ENCODE measurements at places on chromosomes 6 and 20. TPM values are rescaled to one million over a fixed set of nuclear protein-coding genes. Genes with fewer than 3 reads are reported as not detected.
A peak's percentile ranks its signal among the peaks of the same experiment; 100 is the strongest.

- H3K36me3 ChIP-seq: no peaks in the 10 kb centered on the region
- DNase-seq: no peak
- peaks cover 26% of the 10 kb centered on the region for H3K27me3 ChIP-seq
- no peak overlapping the region for H3K4me3 ChIP-seq
- H3K27ac ChIP-seq: no peak overlapping the region
- H3K4me1 ChIP-seq: peaks cover 2% of the 10 kb centered on the region
Measured at GRCh38 chr6:88171312-88171711, 5.2 kb upstream of the CNR1 start.

GRCh38 chr6:136067731-136068341 lies 182.3 kb downstream of the MTFR2 start:
- H3K4me3 ChIP-seq: no peak overlapping the region
- DNase-seq: no peak
- H3K4me1 ChIP-seq: no peaks in the 10 kb centered on the region
- no peaks in the 10 kb centered on the region for H3K27me3 ChIP-seq
- H3K27ac ChIP-seq: no peak overlapping the region
- H3K36me3 ChIP-seq: no peaks in the 10 kb centered on the region

MRPS18B gene
- 24.9 TPM for total RNA-seq

DNA sequence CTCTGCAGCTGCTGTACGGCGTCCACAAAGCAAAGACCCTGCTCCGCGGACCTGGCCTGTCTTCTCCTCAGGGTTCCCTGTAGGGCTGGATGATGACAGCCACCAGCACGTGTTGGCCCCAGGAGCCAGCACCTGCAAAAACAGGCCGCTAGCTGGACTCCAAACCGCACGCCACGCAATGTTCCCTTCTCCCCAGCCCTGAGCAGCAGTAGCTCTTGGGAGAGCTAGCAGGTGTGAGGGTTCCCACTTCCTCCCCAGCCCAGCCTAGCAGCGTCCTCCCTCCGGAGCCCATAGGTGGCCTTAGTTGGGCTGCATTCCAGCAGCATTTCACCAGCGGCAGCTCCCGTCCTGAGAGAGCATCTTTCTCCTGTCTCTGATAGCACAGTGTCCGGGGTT lies 42.3 kb downstream of the DACT2 start:
- DNase-seq: no peak
- H3K4me1 ChIP-seq: peaks cover 12% of the 10 kb centered on the region
- H3K27ac ChIP-seq: no peak overlapping the region
- no peaks in the 10 kb centered on the region for H3K36me3 ChIP-seq
- no peak overlapping the region for H3K4me3 ChIP-seq

MEP1A gene
- total RNA-seq: 0.06 TPM

DNA sequence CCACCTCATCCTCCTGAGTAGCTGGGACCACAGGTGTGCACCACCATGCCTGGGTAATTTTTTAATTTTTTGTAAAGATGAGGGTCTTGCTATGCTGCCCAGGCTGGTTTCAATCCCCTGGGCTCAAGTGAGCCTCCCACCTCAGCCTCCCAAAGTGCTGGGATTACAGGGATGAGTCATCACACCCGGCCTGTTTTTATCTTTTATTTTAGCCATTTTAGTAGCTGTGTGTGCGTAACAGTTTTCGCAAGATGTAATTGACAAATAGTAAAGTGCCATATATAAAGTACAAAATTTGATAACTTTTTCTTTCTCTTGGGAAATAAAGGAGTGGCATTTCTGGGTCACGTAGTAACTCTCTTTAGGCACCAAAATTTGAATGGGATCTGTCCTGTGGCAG lies 21.4 kb downstream of the SNAI1 start:
- no peak overlapping the region for H3K27ac ChIP-seq
- H3K36me3 ChIP-seq: no peaks in the 10 kb centered on the region
- H3K4me3 ChIP-seq: no peak overlapping the region

GRCh38 chr20:37559312-37560027 lies 31.8 kb upstream of the BLCAP start:
- no peaks in the 10 kb centered on the region for H3K4me1 ChIP-seq
- no peaks in the 10 kb centered on the region for H3K27me3 ChIP-seq
- no peak overlapping the region for H3K4me3 ChIP-seq
- no peak overlapping the region for H3K27ac ChIP-seq

DNA sequence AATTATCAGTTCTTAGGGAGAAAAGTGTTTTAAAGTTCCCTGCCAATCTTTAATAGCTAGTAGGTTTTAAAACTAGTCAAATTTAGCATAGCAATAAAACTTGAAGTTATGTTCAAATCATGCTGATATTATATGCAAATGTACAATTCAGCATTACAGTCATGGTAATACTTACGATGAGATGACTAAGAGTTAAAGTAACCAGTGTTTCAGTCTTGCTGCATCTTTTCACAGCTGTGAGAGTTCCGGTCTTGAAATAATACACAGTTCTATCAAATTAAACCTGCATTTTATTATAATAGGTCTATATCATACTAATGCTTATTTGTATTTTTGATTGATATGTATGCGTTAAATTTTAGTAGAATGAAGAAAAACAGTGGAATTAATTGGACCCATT lies 26.1 kb downstream of the POPDC3 start:
- no peaks in the 10 kb centered on the region for H3K27me3 ChIP-seq
- no peak overlapping the region for H3K4me3 ChIP-seq
- H3K4me1 ChIP-seq: no peaks in the 10 kb centered on the region
- no peak for DNase-seq
- H3K27ac ChIP-seq: no peak overlapping the region

GRCh38 chr6:37502703-37503291 lies 3.1 kb upstream of the CCDC167 start:
- no peak for DNase-seq
- no peaks in the 10 kb centered on the region for H3K36me3 ChIP-seq
- no peak overlapping the region for H3K4me3 ChIP-seq
- H3K27ac ChIP-seq: peak overlapping the region; percentile 26
- no peaks in the 10 kb centered on the region for H3K27me3 ChIP-seq

GRCh38 chr6:7139835-7140470 lies 32.2 kb downstream of the RREB1 start:
- H3K4me3 ChIP-seq: no peak overlapping the region
- H3K4me1 ChIP-seq: peaks cover 51% of the 10 kb centered on the region
- H3K27me3 ChIP-seq: no peaks in the 10 kb centered on the region
- H3K36me3 ChIP-seq: no peaks in the 10 kb centered on the region
- DNase-seq: no peak
- peak overlapping the region; percentile 95 for H3K27ac ChIP-seq

GRCh38 chr6:811831-812230 lies 118.9 kb upstream of the EXOC2 start:
- no peaks in the 10 kb centered on the region for H3K4me1 ChIP-seq
- peak; percentile 35 for DNase-seq
- no peak overlapping the region for H3K27ac ChIP-seq

DNA sequence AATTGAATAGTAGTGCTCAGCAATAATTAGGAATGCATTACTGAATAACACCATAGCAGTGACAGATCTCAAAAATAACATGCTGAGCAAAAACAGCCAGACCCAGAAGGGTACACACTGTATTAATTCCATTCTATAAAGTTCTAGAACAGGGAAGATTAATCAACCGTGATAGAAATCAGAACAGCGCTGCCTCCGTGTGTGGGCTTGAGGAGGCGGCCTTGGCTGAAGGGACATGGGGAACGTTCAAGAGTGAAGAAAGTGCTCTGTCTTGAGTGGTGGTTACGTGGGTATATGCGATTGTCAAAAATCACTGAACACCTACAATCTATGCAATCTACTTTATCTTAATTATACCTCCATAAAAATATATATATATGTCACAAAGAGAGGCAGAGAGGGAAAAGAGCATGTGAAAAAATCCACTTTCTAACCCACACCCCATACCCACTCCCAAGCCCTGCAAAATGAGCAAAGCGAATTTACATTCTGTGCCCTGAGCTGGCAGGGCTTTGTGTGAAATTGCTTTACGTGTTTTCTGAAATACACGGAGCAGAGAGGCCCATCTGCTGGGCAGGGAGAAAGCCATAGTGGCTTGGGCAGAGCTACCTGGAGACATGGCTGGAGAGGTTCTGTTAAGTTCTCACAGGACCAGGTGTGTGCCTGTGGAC lies 74.4 kb downstream of the NFATC2 start:
- H3K27ac ChIP-seq: no peak overlapping the region
- H3K36me3 ChIP-seq: no peaks in the 10 kb centered on the region
- no peaks in the 10 kb centered on the region for H3K4me1 ChIP-seq
- H3K4me3 ChIP-seq: no peak overlapping the region
- DNase-seq: peak; percentile 57
- no peaks in the 10 kb centered on the region for H3K27me3 ChIP-seq

DNA sequence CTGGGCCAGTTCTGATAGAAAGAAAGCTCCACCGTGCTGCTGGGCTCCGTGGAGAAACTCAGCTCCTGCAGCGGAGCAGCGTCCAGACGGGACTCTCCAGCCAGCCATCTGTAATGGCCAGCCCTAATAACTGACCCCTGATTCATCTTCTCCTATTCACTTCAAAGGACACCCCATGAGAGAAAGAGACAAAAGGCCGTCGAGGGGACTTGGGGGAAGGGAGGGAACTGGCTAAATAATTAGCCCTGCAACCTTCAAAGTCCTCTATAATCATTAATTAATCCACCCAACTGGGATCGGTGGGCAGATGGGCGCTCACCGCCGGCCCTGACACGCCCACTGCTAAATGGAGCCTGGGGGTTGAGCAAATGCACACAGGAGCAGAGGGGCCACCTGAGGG lies 512.4 kb downstream of the CD83 start:
- H3K27me3 ChIP-seq: peaks cover 10% of the 10 kb centered on the region
- H3K4me1 ChIP-seq: no peaks in the 10 kb centered on the region
- H3K36me3 ChIP-seq: no peaks in the 10 kb centered on the region
- H3K4me3 ChIP-seq: no peak overlapping the region
- H3K27ac ChIP-seq: no peak overlapping the region

DNA sequence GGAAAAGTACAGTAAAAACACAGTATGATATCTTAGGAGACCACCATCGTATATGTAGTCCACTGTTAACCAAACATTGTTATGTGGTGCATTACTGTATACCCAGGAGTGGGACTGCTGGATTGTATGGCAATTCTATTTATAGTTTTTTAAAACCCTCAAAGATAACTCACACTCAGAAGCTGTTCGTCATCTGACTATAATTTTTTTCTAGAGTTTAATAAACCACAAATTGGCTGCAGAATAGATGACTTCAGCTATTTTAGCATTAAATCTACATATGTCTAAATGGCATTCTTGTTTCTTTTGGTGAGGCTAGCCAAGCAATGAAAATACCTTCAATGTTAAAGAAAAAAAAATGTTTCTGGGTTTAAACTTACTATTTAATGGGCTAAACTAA lies 134.2 kb upstream of the BMP5 start:
- DNase-seq: no peak
- no peaks in the 10 kb centered on the region for H3K27me3 ChIP-seq
- H3K27ac ChIP-seq: no peak overlapping the region
- no peak overlapping the region for H3K4me3 ChIP-seq
- H3K4me1 ChIP-seq: no peaks in the 10 kb centered on the region

DNA sequence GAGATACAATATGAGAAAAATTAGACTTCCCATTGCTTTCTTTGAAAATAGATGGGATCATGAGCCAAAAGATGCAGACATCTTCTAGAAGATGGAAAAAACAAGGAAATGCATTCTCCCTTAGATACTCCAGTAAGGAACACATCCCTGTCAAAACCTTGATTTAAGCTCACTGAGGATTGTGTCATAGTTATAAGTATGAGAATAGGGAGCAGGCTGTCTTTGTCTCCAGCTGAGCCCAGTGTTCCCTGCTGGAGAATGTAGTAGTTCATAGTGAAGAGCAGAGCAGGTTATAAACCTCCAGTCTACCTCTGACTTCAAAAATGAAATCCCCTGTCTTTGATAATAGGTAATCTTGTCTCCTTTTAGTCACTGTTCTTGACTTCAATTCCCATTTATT lies 589.9 kb downstream of the PHF3 start:
- H3K4me3 ChIP-seq: no peak overlapping the region
- H3K27me3 ChIP-seq: no peaks in the 10 kb centered on the region
- H3K36me3 ChIP-seq: no peaks in the 10 kb centered on the region
- DNase-seq: no peak
- H3K27ac ChIP-seq: no peak overlapping the region

GRCh38 chr6:34890533-34890925 lies 1.5 kb downstream of the ANKS1A start:
- no peak overlapping the region for H3K27ac ChIP-seq
- no peaks in the 10 kb centered on the region for H3K27me3 ChIP-seq
- no peak overlapping the region for H3K4me3 ChIP-seq
- peaks cover 3% of the 10 kb centered on the region for H3K36me3 ChIP-seq
- DNase-seq: peak; percentile 10
- H3K4me1 ChIP-seq: peaks cover 3% of the 10 kb centered on the region

SLC29A1 gene
- total RNA-seq: 42.7 TPM

Data from lung (tissue), 17 donors.